Cerebellum (tissue), 4 donors: ENCODE measurements at places on chromosomes 7 and 10. TPM values are rescaled to one million over a fixed set of nuclear protein-coding genes. Genes with fewer than 3 reads are reported as not detected.
A peak's percentile ranks its signal among the peaks of the same experiment; 100 is the strongest.

DNA sequence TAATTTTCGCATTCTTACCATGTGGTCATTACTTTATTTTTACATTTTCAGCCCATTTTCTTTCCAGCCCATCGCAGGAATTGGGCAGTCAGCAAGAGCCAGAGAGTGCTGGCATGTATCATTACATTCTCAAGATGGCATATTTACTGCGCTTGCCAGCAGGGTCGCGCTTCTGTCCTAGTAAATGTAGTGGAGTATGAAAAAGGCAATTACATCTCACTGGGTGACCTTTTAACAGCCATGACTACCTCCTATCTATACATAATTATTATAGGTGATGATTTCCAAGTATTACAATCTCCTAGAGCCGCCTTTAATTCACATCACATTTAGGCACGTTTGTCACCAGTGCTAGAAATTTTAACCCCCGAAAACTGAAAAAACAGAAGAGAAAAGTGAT, 433.7 kb upstream of the MGMT start:
- DNase-seq: peak; percentile 5

- DNase-seq: no peak
Observed at GRCh38 chr7:148474481-148475025, 116.0 kb upstream of the C7orf33 start.

- DNase-seq: no peak
Observed at GRCh38 chr7:121119047-121119446, 130.5 kb downstream of the CPED1 start.

DNA sequence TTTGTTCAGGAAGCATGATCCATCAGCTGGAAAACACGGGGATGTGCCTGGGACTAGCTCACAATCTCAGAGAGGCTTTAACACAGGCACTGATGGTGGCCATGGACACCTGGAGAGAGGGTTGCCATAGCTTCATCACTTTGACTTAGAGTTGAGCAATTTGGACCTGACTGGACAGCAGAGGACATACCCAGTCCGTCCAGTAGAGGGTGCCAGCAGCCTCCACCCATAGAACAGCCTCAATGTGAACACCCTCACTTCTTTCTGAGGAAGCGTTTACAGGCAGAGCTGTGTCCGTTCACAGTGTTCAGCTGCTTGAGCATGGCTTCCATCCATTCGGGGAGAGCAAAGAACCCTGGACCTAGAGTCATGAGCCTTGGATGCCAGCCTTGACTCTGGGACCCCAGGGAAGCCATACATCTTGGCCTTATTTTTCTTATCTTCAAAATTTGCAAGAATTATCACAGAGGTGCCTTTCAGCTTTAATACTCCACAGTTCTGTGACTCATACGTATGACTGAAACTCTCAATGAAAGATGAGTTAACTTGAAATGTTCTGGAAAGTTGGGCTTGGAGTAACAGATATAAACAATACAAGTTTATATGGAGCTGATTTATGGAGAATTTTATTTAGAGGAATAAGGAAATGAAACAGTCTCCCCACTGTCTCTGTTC, 302.9 kb upstream of the PODXL start:
- peak; percentile 56 for DNase-seq

DNA sequence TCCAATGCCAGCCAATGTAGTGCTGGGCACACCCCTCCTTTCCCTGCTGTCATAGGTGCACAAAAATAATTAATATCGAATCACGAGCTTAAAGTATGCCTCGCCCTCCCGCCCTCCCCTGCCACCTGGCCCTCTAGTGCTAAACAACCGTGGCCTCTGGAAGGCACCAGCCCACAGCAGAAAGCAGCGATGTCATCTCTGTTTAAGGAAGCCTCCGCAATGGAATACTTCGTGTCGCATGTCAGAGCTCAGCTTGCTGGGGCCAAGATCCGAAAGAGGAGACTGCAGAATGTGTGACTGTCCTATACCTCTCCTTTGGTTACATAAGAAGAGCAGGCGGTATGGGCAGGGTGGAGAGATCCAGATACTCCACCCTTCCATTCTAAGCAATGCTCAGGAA, 71.5 kb downstream of the RHOBTB1 start:
- DNase-seq: no peak

DNA sequence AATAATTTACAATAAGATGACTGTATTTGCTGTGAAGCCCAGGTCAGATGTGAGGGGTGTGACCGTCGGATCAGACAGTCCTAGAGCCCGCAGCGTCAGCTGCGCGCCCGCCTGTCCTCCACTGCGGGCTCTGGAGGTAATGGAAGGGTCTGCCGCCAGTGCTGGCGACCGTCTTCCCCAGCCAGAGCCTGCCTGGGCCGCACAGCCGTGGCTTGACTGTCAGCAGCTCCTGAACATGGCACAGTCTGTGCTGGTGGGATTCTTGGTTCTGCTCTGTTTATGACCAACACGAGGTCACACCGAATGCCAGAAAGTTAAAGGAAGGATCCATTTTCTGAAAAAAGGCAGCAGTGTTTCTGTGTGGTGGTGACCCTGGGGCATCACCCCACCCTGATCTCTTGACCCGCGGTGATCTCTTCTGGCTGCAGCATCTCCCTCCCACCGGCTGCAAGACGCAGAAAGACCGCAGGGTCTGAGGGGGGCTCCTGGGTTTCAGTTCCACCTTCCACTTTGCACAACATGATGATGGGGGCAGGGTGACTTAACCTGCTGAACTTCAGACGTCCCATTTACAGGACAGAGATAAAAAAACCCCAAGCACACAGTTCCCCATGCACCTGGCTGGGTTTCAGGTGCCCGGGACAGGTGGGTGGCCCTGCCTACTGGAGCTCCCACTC, 103.7 kb downstream of the DNAJB6 start:
- no peak for DNase-seq

GRCh38 chr10:118908557-118909256, 120.8 kb upstream of the NANOS1 start:
- peak; percentile 82 for DNase-seq

DNA sequence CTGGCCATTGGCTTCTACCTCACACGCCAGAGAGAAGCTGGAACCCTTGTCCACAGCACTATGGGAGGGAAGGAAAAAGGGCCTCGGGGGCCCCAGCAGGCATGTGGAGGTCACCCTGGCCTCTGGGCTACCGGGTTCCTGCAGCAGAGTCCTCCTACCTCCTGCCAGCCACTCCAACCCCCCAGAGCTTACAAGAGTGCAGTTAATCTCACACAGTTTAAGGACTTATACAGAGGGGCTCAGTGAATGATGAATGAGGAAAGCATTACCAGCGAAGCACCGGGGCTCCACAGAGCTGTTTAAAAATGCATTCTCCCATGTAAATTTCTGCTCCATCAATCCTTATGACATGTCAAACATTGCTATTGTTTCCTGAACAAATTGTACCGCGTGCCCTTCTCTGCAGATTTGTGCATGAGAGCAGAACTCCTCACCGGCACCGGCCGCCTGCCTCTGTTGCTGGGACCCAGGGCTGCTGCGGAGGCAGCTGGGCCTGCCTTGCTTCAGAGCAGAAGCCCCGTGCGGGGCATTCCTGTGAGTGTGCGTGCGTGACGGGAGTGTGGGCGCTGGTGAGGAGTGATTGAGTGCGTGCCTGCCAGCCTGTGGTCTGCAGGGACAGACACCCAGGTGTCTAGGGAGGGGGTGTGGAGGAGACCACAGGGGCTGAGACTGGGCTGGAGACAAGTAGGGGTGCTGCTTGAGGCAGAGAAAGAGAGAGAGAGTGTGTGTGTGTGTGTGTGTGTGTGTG, 52.8 kb downstream of the C10orf105 start:
- DNase-seq: no peak

The CADPS2 gene
- total RNA-seq: 83.7 TPM

The HMX3 gene
- total RNA-seq: not detected
